ENCODE measurements at places on chromosomes 11 and 22. TPM values are rescaled to one million over a fixed set of nuclear protein-coding genes. Genes with fewer than 3 reads are reported as not detected.

The MMP27 gene
- not detected for total RNA-seq

The EHF gene
- not detected for total RNA-seq

The ZNF70 gene
- 3.1 TPM for total RNA-seq

The OR51B2 gene
- not detected for total RNA-seq

The GRAMD1B gene
- total RNA-seq, result 1.9 TPM
